ENCODE measurements at places on chromosomes 2 and 18. TPM values are rescaled to one million over a fixed set of nuclear protein-coding genes. Genes with fewer than 3 reads are reported as not detected.

- H3K27me3 ChIP-seq = peaks cover 3% of the 10 kb centered on the region
- no peak overlapping the region for H3K4me3 ChIP-seq
- H3K4me1 ChIP-seq = peaks cover 64% of the 10 kb centered on the region
- no peak for DNase-seq
These were observed 24.5 kb downstream of the CRACDL start for GRCh38 chr2:98911376-98912154.

DNA sequence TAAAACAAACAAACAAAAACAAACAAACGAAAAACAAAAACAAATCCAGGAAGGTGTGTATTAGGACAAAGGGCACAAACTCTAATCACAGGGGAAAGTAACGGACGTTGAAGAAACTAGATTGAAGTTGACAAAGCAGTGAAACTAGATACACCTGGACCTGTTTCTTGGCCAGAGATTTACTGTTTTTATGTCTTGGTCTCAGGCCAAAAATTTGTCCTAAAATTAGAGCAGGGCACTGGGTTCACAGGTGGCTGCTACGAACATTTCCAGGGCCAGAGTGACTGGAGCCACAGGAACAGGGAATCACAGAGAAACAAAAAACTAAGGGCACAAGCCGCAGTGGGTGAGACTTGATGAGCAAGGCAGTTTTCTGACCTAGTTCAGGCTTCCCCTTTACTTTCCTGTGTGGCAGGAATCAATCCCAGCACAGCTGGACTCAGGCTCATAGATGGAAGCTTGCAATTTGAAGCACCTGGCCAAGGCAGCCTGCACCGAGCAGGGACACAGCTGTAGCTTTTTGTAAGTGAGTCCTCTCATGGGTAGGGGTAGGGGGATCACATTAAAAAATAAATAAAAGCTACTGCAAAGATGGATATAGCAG is 329.4 kb downstream of the DLGAP1 start:
- no peak overlapping the region for H3K4me3 ChIP-seq
- no peak overlapping the region for H3K27ac ChIP-seq
- no peaks in the 10 kb centered on the region for H3K4me1 ChIP-seq
- H3K36me3 ChIP-seq = no peaks in the 10 kb centered on the region
- no peaks in the 10 kb centered on the region for H3K27me3 ChIP-seq

DNA sequence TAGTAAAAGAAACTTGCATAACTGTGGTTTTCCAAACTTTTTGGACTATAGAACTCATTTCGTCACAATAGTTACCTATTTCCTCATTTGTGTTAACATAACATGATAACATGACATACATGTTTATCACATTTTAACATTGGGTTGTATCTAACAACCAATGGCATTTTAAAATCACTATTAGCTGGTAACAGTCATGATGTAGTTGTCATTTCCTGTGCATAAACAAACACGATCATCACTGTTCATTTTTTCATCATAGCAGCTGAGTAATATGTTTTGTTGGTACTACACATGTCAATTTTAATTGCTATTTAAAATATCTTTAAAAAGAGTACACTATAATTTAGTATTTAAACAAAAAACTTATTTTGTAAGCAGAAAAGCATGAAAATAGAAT is 402.4 kb downstream of the SATB2 start:
- H3K27me3 ChIP-seq = no peaks in the 10 kb centered on the region
- no peaks in the 10 kb centered on the region for H3K36me3 ChIP-seq
- no peak overlapping the region for H3K27ac ChIP-seq

- no peak for DNase-seq
- H3K4me1 ChIP-seq = peaks cover 26% of the 10 kb centered on the region
- H3K27ac ChIP-seq = no peak overlapping the region
- H3K4me3 ChIP-seq = no peak overlapping the region
- H3K36me3 ChIP-seq = no peaks in the 10 kb centered on the region
These were observed 38.7 kb downstream of the PHLPP1 start for GRCh38 chr18:62754026-62754425.

GRCh38 chr18:22250591-22250996 is 81.2 kb downstream of the GATA6 start:
- H3K27me3 ChIP-seq = peaks cover 63% of the 10 kb centered on the region
- no peak overlapping the region for H3K4me3 ChIP-seq
- H3K4me1 ChIP-seq = peaks cover 17% of the 10 kb centered on the region
- no peak for DNase-seq
- H3K36me3 ChIP-seq = no peaks in the 10 kb centered on the region
- H3K27ac ChIP-seq = no peak overlapping the region

DNA sequence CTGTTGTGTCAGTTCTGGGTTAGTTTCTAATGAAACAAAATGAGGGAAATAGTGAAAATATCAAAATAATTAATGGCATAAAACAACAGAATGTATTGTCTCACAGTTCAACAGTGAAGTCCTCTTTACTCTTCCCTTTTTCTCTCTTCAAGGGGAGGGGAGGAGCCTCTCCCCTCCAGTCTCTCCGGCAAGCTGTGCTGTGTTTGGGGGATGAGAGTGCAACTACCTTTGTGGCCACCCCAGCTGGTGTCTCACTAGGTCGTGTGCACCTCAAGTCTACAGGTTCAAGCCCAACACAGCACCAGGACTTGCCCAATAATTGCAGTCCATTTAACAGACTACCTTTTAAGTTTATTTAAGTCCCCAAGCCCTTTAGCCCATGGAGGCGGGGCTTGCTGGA is 271.7 kb upstream of the DOK6 start:
- DNase-seq = no peak
- H3K27ac ChIP-seq = no peak overlapping the region
- H3K27me3 ChIP-seq = no peaks in the 10 kb centered on the region
- H3K4me3 ChIP-seq = no peak overlapping the region

GRCh38 chr2:20762945-20763683 is 59.8 kb downstream of the LDAH start:
- DNase-seq = no peak
- no peak overlapping the region for H3K4me3 ChIP-seq
- H3K27ac ChIP-seq = no peak overlapping the region
- peaks cover 11% of the 10 kb centered on the region for H3K36me3 ChIP-seq

GRCh38 chr2:27667446-27667845 is 3.8 kb downstream of the SLC4A1AP start:
- peaks cover 28% of the 10 kb centered on the region for H3K36me3 ChIP-seq
- peaks cover 37% of the 10 kb centered on the region for H3K4me1 ChIP-seq
- no peaks in the 10 kb centered on the region for H3K27me3 ChIP-seq
- H3K27ac ChIP-seq = peak overlapping the region; percentile 10

DNA sequence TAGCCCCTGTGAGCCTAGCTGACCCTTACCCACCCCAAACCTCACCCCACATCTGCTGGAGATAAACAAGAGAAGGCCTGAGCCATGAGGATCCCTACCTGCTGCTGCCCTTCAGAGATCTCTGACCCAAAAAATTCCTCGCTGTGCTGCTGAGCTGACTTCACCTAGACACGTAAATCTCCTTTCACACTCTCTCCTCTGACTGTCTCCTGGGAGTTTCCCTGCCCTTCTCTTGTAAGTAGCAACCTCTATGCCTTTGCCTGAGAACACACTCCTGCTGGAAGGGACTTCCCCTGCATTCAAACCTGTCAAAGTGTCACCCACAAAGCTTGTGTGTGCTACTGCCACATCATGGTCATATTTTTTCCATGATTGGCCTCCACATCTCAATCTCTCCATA is 134.2 kb upstream of the NOL4 start:
- H3K36me3 ChIP-seq = 0 out of 2 replicates have a peak, but pooled peaks cover 4% of the 10 kb centered on the region
- DNase-seq = no peak
- no peak overlapping the region for H3K27ac ChIP-seq
- H3K27me3 ChIP-seq = no peaks in the 10 kb centered on the region

SLC8A1 gene
- 64.0 TPM for total RNA-seq

All from HFFc6 (cell line).